Cerebellar nuclear complex (tissue), 1 donor: ENCODE measurements at places on chromosomes 16 and 17.
A peak's percentile ranks its signal among the peaks of the same experiment; 100 is the strongest.

DNA sequence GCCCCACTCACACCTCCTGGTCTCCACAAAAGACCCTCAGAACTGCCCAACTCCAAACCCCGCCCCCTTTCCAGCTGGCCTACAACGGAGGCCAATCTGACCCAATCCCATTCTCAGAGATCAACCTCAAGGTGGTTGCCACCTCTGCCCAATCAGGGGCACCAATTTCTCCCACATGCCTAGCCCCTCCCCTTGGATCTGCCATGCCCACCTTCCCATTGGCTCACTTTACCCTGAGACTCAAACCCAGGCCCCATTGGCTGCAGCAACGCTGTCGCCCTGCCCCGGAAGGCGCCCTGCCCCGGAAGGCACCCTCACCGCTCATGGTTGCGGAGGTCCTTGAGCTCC is 10.6 kb downstream of the ZNF668 start:
- DNase-seq: no peak

DNA sequence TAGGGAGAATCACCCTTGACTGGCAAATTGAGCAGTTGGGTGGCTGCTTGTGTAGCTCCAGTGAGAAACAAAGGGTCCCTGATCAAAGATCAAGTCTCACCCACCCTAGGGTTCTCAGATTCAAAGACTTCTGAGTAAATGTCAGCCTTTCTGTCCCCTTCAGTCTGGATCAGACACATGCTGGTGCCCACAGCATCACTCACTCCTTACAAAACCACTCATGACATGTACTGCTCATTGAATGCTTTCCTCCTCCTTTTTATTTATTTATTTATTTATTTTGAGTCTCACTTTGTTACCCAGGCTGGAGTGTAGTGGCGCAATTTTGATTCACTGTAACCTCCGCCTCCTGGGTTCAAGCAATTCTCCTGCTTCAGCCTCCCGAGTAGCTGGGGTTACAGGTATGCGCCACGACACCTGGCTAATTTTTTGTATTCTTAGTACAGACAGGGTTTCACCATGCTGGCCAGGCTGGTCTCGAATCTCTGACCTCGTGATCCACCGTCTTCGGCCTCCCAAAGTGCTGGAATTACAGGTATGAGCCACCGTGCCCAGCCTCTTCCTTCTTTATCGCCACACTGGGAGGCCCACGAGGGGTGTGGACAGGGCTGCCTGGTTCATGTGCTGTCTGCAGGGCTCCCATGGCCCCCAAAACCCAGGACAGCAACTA is 462.0 kb upstream of the MAF start:
- DNase-seq: no peak

DNA sequence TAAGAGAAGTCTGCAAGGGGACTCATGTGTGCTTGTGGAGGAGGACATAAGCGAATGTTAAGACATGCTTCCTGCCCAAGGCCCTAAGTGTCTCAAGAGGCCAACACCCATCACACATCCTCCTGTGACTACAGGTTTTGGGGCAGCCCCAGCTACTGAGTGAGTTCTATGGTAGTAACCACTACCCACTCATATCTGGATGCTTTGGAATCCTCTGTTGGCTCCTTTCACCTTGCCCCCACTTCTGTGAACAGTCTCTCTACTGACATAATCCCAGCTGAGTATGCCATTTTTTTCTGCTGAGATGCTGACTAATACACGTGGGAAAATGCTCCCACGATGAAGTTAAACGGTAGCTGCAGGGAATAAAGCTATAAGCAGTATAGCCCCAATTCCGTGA is 153.5 kb downstream of the VPS53 start:
- no peak for DNase-seq

- no peak for DNase-seq
These were observed 28.6 kb upstream of the PAFAH1B1 start for GRCh38 chr17:2564877-2565276.

DNA sequence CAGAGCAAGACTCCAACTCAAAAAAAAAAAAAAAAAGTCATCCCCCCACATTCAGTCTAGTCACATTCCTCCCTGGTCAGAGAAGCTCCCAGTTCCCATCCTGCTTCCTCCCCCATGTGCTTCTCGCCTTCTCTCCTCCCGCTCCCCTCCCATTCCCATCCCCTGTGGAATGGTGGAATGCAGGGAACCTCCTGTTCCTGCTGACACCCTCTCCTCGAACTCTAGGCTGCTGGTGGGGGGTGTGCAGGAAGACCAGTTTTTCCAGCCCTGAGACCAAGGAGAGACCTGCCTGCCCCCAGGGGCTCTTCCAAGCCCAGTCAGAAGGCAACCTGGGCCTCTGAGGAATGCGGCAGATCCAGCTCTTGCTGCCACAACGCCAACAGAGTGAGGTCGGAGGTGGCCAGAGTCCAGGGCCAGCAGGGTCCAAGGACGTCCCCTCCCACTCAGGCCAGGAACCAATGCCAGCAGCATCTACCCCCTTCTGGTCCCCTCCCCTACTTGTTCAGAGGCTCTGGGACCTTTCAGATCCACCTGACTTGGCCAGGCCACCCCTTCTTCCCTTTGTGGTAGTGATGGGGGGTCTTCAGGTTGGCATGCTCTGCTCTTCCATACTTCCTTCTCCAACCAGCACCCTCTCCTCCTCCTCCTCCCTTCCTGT is 39.3 kb upstream of the TAC4 start:
- DNase-seq: no peak

DNA sequence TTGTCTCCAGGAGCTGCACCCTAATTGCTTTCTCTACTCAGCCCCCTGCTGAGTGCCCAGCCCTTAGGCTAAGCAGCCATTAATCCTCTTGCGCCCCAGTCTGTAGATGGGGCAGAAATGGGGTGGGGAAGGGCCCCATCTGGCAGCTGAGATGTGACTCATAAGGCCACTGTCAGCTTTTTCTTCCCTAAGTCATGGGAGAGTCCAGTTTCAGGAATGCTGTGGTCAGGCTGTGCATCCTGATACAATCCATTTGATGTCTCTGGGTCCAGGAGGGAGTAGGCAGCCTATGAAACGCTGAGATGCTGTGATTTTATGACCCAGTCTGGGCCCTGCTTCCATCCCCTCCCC is 12.3 kb downstream of the PLXDC1 start:
- no peak for DNase-seq

DNA sequence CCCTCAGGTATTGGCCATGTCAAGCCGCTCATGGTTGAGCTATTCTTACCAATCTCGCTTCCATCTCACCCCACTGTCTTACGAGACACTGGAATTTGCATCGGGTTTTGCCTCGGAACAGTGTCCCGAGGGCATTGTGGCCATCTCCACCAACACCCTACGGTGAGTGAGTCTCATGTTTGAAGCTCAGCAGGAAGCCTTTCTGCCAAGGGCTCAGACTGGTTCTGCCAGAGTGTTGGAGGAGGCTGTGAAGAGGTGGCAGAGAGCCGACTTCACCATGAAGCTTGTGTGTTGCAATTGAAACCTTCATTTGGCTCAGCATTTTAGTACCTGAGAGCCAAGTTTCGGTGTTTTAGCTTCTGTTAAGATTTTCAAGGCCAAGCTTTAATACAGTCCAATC is 38.0 kb downstream of the SF3B3 start:
- no peak for DNase-seq

- peak; percentile 68 for DNase-seq
These were observed 39.4 kb upstream of the RAI1 start for GRCh38 chr17:17641621-17642409.

- no peak for DNase-seq
These were observed 2.5 kb downstream of the GPRC5B start for GRCh38 chr16:19882186-19882585.

DNA sequence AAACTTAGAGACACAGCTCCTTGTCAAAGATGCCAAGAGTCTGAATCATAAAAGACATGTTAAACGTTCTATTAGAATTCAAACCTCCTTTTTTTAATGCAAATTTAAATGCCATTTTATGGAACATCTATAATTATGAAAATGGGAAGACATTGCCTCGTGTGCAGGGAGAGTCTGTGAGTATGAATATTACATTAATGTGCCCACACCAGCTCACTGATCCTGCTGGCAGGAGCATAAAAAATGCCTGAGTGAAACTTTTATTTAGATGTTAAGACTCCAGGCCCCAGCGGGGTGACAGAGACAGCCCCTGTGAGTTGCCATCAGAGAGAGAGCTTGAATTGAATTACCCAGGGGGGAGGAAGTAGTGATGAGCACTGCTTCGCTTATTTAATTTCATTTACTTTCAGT is 84.8 kb downstream of the SNX11 start:
- no peak for DNase-seq

GRCh38 chr16:29007730-29008593 is 23.1 kb downstream of the LAT start:
- DNase-seq: no peak

- no peak for DNase-seq
These were observed 15.7 kb downstream of the CRLF3 start for GRCh38 chr17:30808785-30809286.

- peak; percentile 8 for DNase-seq
These were observed 29.2 kb upstream of the LRRC75A start for GRCh38 chr17:16521070-16521727.

DNA sequence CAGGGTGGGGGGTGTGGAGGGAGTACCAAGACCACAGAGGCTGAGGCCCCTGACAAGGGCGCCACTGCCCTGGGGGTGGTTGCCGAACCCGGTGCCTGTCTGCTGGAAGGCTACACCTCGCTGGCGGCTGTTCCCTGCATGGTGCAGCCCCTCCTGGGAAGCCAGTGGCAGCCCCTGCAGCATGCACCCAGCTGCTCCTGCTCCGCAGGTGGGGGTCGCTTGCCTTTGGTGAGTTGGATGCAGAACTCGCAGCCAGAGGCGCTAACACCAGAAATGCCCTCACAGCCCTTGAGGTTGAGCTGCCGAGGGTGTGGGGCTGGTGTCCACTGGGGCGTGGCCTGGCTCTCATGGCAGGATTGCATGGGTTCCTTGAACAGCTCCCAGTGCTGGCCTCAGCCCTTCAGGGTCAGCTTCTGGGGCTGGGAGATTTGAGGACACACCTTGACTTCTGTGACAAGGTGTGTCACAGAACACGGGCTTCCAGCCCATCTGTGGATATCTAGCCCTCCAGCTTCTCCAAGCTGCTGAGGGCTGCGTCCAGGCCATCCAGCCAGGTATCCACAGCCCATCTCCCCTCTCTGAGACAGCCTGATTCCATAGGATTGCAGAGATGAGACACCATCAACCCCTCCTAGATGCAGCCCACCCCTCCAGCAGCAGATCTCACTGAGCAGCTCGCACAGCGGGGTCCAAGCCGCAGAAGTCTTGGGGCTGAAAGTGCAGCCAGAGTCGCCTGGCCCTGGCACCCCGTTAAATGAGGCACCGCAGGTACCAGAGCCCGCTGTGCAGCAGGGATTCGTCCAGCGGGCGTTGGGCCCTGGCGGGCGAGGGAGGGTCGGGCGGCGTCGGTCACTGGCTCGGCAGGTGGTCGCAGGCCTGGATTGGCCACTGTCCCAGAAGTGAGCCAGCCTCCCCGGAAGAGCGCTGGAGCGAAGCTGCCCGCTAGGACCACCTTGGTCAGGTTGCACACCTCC is 586.3 kb downstream of the KCNJ18 start:
- no peak for DNase-seq

GRCh38 chr16:3876695-3877094 is 3.8 kb downstream of the CREBBP start:
- no peak for DNase-seq

DNA sequence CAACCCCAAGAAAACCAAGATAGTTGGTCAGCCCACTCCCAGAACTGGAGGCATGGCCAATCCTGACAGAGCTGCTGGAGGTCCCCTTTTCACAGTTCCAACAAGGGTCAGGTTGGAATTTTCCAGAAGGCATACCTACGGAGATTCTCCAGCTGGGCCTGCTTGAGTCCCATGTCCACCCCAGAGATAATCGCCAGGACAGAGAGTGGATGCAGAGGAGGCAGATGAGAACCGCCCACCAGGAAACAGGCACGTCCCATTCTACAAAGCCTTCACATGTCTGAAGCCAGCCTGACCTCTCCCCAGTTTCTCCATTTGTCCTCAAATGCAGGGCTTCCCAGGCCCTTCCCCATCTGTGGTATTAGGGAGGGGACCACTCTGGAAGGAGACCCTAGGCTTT is 47.4 kb upstream of the SMURF2 start:
- no peak for DNase-seq

- no peak for DNase-seq
These were observed 2.0 kb downstream of the CRYM start for GRCh38 chr16:21276090-21276489.

DNA sequence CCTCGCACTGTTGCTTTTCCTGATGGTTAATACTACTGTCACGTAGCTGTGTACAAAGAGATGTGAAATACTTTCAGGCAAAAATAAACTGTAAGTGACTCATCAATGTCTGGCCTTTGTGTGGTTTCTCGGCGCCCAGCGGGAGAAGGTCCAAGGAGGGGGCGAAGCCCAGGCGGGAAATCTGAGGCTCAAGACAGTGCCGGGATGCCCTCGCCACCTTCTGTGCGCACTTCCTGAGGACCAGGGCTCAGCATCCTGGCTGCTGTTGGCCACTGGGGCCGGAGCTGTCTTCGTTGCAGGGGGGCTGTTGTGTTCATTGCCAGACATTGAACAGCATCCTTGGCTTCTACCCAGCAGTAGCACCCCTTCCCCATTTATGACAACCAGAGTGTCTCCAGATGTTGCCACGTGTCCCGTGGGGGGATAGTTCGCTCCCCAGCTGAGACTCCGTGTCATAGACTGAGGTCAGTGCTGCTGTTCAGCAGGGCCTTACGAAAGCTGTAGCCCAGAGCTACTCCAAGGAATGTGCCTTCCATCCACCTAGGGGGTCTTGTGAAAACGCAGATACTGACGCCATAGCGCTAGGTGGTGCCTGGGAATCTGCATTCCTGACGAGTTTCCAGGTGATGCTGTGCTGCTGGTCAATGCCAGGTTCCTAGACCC is 67.3 kb upstream of the PLCG2 start:
- no peak for DNase-seq

DNA sequence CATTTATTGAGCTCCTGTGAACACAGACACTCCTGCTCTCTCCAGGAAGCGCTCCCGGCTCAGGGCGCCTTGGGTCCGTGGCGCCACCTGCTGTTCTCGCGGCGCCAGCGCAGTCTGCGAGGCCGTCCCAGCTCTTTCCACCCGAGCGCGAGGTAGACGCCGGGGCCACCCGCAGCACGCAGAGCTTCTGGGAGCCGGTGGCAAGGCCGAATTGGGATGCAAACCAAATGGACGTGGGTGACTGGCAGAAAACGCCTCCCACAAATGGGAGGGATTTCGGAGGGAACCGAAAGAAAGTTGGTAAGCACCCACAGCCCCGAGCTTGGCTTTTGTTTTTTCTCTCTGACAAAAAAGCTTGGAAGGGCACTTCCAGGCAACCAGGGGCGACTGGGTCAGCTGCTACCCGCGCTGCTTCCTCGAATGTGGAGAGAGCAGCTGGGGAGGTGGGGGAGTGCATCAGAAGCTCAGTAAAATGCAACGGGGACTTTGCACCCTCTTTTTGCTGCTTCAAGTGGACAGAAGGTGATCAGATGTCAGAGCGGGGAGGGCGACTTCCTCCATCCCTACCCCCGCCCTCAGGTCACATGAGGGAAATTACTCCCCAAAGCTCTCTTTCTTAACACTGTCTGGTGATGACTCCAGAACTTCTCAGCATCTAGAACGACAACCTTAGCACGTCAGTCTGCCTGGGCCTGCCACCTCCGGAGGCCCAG is 13.5 kb upstream of the N4BP1 start:
- peak; percentile 49 for DNase-seq

- no peak for DNase-seq
These were observed 185.0 kb upstream of the ZNF469 start for GRCh38 chr16:88197481-88198456.
